HL-60 (cell line): ENCODE measurements at places on chromosomes 2 and 18.

DNA sequence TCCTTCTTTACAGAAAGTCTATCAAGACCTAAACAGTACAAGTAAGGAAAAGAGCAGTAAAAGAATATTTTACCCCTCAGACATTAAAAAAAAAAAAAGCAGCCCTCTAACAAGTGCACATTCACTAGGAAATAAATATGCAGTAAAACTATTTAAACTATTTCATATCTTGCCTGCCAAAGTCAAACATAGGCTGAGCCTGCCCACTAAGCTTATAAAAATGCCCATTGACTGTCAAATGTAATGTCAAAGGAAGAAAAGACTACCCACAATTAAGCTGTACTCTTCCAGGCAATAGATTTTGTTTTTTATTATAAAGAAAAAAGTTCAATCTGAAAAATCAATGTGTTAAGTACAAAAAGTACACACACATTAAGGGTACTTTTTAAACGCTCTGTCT lies 11.8 kb downstream of the ALS2 start:
- no peak for DNase-seq

GRCh38 chr2:46171411-46171953 lies 125.7 kb upstream of the EPAS1 start:
- DNase-seq, result no peak

- no peak for DNase-seq
These were observed 78.9 kb upstream of the DAPL1 start for GRCh38 chr2:158716121-158716791.

GRCh38 chr2:2050446-2050845 lies 280.6 kb downstream of the MYT1L start:
- DNase-seq, result no peak

DNA sequence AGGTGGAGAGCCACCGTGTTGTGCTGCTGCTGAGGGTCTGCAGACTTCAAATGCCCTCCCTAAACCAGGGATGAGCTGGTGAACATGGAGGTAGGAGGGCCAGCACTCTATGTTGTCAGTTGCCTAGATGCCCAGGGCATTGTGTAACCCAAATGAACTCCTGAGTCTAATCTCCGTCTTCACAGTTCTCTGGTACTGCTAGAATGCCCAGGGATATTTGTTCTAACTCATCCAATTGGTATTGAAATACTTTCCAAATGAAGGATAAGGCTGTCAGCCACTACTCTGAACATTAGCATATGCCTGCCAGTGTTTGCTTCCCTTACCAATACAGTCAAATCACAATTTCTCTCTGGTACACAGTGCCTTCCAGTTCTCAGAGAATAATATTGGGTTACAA lies 492.6 kb downstream of the SLC4A3 start:
- DNase-seq, result no peak

- no peak for DNase-seq
These were observed 38.2 kb downstream of the FHOD3 start for GRCh38 chr18:36335476-36336279.
